ENCODE measurements at places on chromosomes 11 and 22.

DNA sequence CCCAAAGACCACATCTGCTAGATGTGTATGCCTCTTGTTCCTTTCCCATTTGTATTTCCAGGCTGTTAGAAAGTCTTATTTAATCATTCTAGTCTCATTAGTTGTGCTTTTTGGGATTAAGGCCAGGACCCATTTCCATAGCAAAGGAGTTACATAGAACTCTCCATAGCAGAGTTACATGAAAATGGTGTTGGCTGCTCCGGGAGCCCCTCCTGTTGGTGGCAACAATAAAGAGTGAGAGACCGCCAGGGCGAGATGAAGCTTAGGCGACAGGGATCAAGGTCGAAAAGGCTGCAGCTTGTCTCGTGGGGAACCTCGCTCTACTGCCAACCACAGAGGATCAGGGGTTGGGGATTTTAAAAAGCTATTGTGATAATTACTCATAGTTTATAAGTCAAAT is 58.3 kb downstream of the GRIK4 start:
- no peak for DNase-seq

GRCh38 chr11:119797123-119797611 is 68.2 kb upstream of the NECTIN1 start:
- DNase-seq: no peak

- no peak for DNase-seq
Observed at GRCh38 chr11:69245041-69245440, 48.9 kb upstream of the MYEOV start.

DNA sequence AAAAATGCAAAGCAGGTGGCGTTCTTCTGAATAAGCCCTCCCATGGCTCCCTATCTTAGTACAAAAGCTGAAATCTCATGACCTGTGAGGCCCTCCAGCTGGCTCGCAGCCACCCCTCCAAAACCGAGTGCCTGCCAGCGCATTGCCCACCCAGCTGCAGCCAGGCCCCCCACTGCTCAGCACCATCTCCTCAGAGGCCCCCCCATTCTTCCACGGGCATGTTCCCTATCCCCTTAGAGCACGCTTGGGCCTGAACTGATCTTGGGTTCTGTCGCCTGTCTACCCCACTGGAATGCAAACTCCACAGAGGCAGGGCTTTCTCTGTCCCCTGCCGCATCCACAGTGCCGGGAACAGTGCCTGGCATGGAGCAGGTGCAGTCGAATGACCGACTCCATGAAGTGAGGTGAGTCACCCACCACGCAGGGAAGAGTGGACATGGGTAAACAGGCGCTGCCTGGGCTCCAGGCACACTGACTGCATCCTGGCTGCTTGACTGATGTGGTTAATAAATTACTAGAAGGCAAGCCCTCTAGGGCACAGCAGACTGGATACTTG is 11.3 kb upstream of the EFCAB6 start:
- DNase-seq: no peak

DNA sequence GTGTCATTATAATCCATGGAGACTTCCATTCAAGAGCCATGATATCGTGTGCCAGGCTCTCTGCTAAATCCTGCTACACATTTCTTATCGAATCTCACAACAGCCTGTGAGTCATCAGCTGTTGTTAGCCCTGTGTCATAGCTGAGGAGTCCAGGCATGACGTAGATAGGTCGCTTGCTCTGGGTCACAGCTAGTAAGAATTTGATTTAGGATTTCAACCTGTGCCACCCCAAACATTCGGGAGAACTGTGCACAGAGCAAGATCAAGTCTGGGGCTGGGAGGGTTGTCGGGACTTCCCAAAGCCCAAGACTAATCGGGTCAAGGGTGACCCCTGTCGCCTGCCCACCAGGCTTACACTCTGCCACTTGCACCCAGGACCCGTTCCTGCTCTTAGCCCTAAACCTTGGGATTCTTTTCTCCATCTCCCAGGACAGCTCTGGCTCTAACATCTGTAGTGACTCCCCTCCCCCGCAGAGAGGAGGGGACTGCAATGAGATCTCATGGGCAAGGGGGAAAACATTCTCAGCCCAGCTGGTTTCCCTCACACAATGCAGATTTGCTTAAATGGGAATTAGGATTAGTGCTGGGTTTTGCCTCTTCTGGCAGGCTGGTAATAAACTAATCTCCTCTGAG is 34.3 kb downstream of the TSPAN18 start:
- no peak for DNase-seq

All from cerebellum (tissue), 4 donors.